ENCODE measurements at places on chromosomes 1 and 21.

DNA sequence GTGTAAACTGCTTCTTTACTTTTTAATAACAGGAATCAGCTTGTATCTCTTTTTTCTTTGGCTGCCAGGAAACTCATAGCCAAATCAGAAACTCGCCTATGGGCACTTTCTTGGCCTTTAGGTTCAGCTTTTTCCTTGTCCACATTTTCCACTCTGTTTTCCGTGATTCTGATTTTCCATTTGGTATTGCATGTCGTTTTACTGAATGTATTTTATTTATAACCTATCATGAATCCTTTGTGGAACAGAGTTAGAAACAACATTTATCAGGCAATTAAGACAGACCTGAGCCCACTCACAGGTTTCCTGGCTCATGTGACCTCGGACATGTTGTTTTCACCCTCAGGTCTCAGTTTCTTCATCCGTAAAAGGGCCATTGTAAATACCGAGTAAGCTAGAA lies 5.3 kb upstream of the ECE1 start:
- DNase-seq = no peak

DNA sequence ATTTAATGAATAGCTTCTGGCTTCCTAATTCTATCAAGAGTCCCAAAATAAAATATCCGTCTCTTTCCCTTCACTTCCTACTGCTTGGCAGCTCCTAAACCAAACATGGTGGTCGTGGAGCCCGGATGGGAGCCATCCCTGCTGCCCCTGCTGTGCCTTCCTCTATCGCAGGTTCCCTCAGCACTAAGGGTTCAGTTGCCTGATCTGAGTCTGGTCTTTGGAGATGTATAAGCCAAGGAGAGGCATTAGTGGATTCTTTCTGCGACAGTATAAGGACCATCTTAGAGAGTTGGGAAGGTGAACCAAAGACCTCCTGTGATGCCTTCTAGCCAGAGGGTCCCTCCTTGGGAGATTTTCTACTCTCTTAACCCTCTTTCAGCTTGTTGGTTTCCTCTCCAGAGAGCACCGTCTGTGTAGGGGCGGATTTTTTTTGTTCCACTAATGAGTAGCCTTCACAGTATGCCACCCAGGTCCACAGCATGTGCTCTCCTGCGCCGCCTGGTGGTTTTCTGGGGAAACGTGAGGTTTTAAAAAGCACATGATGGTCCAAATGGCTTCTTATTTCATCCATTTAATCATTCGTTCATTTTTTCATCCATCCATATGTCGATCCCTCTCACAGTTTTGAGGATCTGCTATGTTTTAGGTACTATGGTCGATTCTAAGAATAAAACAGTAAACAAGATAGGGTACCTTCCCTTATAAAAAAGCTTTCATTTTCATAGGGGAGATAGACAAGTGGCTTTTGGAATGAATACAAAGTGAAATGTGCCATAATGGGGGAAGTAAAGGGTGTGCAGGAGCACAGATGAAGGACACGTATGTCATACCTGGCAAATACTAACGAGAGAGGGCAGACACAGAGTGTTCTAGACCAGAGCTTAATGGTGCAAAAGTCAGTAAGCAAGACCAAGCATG lies 71.0 kb downstream of the NFASC start:
- peak; percentile 34 for DNase-seq

GRCh38 chr1:189606795-189607476 lies 870.7 kb downstream of the BRINP3 start:
- no peak for DNase-seq

GRCh38 chr1:246579818-246580217 lies 13.6 kb downstream of the CNST start:
- no peak for DNase-seq

DNA sequence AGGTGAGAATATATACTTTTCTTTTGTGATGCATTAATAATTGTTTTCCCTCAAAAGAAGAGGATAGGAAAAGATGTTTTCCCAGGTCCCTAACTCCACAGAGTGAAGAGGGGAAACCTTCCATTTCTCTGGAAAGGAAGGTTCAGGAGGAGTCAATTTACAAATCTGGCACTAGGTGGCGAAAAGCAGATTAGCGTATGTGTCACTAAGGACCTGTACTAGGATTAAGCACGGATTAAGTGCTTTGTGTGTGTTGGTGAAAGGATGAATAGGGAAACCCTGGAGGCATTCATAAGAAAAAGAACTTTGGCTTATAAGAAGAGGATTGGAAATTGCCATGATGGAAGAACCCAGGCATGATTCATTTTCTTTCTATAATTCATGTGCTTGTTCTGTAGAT lies 410.1 kb upstream of the PLXNA2 start:
- no peak for DNase-seq

DNA sequence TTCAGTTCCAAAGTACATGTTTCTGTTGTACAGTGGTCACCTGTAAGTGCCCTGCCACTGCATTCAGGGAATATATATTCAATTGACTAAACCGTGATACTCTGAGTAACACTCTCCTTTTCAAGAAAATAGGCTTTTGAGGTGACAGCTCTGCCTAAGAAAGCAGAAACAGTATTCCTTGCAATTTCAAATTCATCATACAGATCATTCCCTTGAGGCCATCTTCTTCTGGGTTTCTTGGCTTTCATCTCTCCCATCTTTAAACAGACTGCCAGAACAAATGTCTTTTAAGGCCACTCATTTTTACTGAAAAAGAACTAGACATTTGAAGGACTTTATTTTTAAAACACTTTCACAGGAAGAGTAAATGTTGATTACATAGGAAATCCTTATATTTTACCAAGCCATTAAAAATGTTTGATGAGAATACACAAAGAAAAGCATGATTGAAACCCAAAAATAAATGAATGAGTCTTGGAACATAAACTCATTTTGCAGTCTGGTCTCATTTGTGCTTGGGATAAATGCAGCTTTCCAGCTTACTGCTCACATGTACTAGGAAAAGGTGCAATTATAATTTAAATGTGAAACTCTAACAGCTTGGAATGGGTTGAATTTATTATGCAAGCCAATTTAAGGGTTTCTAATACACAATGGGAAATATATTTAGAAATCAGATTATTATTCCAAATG lies 34.7 kb downstream of the PLPPR5 start:
- no peak for DNase-seq

DNA sequence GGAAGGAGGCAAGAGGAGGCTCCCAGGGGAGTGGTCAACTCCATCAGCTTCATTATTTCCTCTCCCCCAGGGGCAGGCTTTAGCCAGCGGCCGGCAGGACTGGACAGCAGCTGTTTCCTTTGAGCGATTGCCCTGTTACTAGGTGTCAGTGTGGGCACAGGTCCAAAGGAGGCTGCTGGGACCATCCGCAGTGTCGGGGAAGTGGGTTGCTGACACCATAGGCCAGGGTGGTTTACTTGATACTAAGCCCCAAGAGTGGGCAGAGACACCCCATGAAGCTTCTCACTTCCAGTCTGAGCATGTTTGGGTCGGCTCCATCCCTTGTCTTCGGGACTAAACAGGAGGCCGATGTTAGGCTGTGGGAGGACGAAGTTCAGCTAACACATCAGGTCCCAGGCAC lies 63.6 kb downstream of the KAZN start:
- DNase-seq = no peak

DNA sequence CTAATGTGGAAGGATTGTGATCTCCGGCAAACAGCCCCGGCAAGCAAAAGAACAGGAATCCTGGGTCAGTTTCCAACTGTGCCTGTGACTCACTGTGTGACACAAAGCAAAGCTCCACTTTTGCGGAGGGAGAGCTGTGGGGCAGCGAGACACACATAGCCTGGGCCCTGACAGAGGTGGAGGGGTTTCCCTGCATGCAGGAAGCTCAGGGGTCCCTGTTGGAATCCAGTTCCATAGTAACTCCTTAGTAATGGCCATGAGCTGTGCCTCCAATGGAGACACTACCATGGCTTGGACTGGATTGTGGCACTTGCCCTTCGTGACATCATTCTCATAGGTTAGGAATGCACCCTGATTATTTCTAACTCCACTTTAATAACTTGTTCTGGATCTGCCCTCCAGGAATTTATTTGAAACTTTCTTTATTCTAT lies 47.0 kb upstream of the ATF3 start:
- no peak for DNase-seq

GRCh38 chr1:12426030-12426429 lies 192.0 kb downstream of the DHRS3 start:
- no peak for DNase-seq

DNA sequence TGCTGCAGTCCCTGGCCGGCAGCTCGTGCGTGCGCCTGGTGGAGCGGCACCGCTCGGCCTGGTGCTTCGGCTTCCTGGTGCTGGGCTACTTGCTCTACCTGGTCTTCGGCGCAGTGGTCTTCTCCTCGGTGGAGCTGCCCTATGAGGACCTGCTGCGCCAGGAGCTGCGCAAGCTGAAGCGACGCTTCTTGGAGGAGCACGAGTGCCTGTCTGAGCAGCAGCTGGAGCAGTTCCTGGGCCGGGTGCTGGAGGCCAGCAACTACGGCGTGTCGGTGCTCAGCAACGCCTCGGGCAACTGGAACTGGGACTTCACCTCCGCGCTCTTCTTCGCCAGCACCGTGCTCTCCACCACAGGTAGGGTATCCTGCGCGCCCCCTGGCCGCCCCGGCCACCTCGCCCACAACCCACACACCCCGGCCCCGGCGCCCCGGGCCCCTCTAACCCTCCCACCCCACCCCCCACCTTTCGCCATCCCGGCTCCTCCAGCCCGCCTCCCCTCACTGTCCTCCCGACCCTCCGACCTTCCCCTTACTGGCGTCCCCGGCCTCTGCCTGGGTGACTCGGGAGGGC lies 352 bp downstream of the KCNK1 start:
- DNase-seq = no peak

DNA sequence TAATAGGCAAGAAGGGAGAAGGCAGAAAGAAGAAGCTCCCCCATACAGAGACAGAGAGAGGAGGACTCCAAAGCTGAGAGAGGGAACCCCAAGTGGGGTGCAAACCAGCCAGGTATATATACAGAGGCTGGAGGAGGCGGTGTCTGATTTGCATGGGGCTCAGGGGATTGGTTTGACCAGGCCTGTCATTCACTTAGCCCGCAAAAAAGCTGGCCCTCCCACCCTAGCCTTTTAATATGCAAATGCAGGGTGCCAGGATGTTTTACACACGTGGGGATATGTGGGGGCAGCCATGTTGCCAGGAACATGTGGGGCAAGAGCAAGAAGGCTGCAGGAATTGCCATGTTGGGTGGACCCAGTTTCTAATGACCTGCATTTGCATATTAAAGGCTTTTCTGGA lies 37.0 kb upstream of the TENT5B start:
- DNase-seq = no peak

- no peak for DNase-seq
Measured at GRCh38 chr1:57341721-57342120, 82.1 kb downstream of the DAB1 start.

DNA sequence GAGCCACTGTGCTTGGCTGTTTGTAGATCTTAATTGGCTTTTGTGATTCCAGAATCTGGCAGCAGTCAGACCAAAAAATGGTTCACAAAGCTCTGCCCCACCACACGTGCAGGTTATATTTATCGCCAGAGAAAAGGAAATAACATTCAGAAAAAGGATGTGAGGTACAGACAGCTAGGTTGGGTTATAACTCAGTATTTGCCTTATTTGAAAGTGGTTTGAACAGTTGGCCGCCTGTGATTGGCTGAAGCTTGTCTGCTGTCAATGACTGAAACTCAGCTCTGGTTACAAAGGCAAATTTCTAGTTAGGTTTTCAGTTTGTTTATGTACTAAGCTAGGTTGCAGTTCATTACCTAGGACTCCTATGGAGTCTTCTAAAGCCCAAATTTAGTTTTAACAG lies 9.6 kb downstream of the SH3BGR start:
- no peak for DNase-seq

DNA sequence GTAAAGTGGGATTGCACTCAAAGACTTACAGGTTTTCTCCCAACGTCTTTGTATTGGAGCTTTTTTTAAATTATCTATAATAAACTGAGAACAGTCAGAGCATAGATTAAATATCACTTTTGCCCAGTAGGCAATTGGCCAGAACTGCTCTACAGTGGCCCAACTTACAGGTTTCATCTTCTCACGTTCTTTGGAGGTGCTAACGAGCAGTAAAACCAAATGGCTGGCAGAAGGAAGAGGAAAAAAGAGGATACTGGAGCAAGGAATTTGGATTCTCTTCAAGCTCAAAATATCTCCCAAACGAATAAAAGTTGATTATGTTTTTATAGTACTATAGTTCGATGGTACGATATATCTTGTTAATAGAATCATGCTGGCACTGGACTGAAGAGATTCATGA lies 201.1 kb downstream of the ROR1 start:
- DNase-seq = no peak

DNA sequence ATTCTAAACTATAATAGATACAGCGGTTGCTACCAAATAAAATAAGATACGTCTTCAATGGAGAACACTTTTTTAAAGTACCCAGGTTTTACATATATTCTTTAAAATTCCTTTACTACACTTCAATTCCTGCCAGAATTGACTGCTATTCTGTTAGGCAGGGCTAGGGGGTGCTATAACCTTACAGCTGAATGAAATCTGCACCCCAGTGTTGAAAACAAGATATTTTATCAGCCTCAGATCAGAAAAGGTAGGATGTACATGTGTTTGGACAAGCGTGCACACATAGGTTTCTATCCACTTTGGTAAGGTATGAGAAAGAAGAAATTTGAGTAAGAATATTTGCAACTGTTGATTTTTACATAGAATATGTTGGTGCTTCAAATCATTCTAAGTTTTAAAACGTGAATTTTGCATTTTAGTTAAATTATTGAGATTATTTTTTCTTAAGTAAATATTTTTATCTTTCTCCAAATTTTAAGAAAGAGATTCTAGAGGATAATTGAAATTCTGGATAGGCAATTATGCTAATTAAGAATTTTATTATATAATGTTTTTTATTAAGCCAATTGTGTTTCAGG lies 490.8 kb upstream of the ADGRL4 start:
- DNase-seq = no peak

- no peak for DNase-seq
Measured at GRCh38 chr1:23701996-23702395, 10.4 kb downstream of the RPL11 start.

DNA sequence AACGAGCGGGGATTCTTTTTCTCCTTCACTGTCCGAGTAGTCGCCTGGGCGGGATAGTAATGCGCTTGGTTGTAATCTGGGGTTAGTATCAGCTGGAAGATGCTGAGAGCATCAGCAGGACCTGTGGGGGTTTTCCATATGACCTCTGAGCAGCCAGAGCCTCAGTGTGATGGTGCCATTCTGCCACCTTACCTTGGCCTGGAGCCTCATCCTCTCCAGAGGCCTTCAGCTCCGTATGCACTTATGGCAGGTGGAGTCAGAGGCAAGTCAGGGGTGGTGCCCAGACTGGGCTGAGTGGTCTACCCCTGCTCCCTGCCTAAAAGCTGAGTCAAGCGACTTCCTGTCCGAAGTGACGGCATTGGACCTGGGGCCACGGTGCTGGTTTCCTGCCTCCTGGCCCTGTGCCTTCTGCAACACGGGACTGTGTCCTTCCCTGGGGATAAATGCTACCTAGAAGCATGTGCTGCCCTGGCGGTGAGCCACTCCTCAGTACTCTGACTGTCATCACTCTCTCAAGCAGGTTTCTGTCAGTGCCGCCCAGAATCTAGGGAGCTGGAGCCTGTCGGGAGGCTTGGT lies 24.7 kb downstream of the TENT5C start:
- no peak for DNase-seq

- DNase-seq = no peak
Measured at GRCh38 chr1:21451981-21452411, 12.1 kb downstream of the NBPF3 start.

GRCh38 chr1:19435851-19436455 lies 49.4 kb downstream of the CAPZB start:
- DNase-seq = peak; percentile 42

GRCh38 chr1:233090746-233091494 lies 140.5 kb downstream of the NTPCR start:
- no peak for DNase-seq

GRCh38 chr1:232902774-232903350 lies 47.5 kb upstream of the NTPCR start:
- DNase-seq = no peak

Measured in T-helper 2 cell treated with Interferon-gamma antibody and Interleukin-4, amounts not matched to agents 5 μg/mL and 100 μg/mL, for 36 hours (primary cell).